Cerebellar nuclear complex (tissue), 1 donor: ENCODE measurements at places on chromosomes 3 and 15.

DNA sequence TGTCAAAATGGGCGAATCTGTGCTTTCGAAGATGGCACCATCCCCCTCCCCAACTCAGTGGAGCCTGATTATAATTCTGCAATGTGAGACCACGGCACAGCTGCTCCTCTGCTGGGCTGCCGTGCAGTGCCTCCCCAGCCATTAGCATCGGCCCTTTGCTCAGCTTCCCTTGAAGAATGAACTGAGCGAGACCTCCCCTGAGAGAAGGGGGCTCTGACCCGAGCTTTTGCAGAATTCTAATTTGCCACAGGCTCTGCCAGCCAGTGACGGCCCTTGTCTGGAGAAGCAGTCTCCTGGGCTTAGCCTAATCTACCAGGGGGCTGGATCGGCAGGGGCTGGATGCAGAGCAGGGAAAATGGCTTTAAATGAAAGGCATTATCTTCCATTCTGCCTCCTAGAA is 57.2 kb downstream of the GLDN start:
- no peak for DNase-seq

DNA sequence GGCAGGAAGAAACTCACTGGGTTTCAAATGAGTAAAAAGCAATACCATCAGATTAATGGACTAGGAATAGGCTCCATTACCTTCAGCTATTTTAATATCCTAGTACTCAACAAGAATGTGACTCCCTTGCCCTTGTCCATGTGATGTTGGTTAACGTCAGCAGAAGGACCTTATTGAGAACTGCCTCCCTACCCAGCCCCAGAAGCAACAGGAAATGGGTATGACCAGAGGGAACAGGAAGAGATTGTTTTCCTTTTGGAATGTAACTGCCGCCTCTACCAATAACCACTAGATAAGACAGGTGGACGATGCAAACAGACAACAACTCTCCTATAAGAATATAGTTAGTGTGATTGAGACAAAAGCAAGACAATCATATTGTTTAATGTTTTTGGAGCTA is 10.4 kb upstream of the MME start:
- no peak for DNase-seq

DNA sequence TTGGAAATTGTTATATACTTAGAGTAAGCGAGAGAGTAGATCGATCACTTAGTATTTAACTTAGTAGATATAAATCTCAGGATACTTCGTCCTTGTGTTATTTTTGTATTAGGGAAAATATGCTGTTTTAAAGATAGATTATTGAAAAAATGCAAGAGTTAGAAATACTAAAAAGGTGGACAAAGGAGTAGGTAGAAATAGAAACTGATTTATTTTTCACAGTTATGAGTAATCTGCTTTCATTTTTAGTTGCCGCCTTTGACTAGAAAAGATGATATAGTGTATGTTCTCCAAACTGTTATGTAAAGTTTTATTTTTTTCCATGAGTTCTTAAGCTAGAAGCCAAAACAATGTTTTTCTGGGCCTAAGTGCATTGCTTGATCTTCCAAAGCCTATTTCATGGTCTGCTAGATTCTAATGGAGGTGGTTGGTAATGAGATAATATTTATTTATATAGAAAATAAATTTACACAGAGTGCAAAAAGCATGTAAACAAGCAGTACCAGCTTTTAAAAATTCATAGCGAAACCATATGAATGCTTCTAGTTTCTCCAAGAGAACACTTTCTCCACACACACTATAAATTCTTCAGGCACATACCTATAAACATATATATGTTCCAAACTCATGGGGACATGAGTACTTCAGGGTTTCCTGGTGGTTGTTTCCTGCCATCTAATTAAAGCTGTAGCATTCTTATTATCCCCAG is 61.1 kb downstream of the DIPK2A start:
- no peak for DNase-seq

- DNase-seq = no peak
These were observed 270.5 kb upstream of the P2RY1 start for GRCh38 chr3:152564459-152564858.

GRCh38 chr15:36666228-36666905 is 86.9 kb downstream of the CDIN1 start:
- DNase-seq = no peak

DNA sequence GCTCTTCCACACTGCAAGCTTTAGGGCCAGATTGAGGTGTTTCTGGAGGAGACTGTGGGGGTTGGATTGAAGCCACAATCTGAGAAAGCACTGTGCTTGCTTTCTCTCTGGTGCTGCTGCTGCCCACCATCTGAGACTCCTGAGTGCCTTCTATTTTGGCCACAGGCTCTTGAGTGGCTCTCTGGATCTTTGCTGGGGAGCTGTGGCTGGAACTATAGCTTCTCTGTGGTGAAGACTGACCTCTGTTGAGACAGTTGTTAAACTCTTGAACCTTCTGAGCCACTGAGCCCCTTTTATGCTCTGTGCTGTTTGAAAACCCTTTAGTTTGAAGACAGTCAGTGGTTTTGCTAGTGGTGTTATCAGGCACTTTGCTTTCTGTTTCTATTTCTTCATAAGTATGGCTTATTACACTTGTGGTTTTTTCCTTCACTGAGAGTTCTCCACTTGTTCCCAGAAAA is 108.7 kb upstream of the TSPAN3 start:
- DNase-seq = no peak

GRCh38 chr3:115301364-115301860 is 154.3 kb upstream of the ZBTB20 start:
- DNase-seq = no peak
